ENCODE measurements at places on chromosomes 1 and 21.

- DNase-seq = no peak
These were observed 31.1 kb downstream of the GNAI3 start for GRCh38 chr1:109579491-109579890.

DNA sequence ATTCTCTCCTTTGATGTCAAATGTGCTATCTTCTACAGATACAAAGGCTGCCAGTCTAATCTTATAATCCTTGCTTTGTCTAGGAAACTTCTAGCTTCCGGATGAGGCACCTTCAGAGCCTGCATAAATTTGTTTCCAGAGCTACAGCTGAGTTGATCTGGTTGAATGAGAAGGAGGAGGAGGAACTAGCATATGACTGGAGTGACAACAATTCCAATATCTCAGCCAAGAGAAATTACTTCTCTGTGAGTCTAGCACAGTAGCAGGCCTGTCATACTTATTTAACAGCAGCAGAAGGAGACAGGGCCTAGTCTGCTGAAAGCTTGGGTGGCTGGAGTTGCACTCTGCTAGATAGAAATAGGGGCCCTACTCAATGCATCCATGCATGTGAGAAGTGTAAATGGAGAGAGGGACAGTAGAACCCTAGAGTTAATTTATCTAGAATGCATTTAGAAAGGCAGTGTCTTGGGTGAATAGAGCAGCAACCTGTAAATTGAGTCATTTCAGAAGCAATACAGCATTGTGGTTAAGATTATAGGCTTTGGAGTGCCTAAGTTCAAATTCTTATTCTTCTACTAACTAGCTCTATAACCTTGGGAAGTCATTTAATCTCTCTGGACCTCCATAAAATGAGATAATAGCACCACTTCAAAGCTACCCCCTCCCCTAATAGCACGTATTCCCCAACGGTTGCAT lies 89.0 kb downstream of the MACF1 start:
- DNase-seq = no peak

- DNase-seq = no peak
These were observed 167.1 kb upstream of the DAB1 start for GRCh38 chr1:57590978-57591377.

GRCh38 chr1:39391691-39392679 lies 99.5 kb upstream of the BMP8A start:
- no peak for DNase-seq

DNA sequence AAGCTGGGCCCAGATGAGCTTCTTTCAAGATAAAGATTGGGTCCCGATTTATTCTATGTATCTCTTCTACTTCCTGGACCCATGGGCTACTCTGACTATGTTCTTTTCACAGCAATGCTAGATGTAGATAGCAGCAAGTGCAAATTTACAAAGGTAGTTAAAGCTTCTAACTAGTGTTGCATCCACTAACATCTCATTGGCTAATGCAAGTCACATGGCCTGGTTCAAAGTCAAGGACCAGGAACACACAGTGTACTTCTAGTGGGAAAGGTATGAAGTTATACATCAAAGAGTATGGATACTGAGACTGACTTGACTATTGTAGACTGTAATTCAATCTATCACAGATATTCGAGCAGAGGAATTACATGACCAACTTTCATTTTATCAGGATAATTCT lies 588.8 kb downstream of the PLA2G4A start:
- DNase-seq = no peak

DNA sequence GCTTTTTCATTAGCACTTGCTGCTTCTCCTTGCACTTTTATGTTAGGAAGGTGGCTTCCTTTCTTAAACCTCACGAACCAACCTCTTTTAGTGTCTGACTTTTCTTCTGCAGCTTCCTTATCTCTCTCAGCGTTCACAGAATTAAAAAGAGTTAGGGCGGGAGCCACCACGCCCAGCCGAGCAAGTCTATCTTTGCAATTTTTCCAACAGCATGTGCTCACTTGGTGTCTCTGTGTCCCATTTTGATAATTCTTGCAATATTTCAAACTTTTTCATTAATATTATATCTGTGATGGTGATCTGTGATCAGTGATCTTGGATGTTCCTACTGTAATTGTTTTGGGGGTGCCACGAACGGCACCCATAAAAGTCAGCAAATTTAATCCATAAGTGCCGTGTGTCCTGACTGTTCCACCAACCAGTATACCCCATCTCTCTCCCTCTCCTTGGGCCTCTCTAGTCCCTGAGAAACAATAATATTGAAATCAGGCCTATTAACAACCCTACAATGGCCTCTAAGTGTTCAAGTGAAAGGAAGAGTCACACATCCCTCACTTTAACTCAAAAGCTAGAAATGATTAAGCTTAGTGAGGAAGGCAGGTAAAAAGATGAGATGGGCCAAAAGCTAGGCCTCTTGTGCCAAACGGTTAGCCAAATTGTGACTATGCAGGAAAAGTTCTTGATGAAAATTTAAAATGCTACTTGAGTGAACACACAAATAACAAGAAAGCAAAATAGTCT lies 15.9 kb upstream of the ITPKB start:
- DNase-seq = no peak

DNA sequence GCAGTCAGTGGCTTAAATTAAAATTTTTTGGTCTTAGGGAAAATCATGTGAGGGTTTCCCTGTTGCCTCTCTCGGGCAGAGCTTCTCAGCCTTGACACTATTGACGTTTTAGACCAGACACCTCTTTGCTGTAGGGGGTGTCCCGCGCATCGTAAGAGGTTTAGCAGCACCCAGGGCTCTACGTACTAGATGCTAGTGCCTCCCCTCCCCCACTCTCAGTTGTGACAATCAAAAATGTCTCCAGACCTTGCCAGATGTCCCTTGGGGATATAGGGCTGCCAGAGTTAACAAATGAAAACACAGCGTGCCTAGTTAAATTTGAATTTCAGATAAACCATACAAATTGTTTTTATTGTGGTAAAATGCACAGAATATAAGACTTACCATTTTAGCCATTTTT lies 293.3 kb downstream of the DISC1 start:
- no peak for DNase-seq

DNA sequence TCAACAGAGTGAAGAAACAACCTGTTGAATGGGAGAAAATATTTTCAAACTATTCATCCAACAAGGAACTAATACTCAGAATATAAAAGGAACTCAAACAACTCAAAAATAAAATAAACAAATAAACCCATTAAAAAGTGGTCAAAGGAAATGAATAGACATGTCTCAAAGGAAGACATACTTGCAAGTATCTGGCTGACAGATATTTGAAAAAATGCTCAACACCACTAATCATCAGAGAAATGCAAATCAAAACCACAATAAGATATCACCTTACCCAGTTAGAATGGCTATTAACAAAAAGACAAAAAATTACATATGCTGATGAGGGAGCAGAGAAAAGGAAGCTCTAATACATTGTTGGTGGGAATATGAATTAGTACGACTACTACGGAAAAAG lies 38.2 kb downstream of the TNFSF4 start:
- no peak for DNase-seq

DNA sequence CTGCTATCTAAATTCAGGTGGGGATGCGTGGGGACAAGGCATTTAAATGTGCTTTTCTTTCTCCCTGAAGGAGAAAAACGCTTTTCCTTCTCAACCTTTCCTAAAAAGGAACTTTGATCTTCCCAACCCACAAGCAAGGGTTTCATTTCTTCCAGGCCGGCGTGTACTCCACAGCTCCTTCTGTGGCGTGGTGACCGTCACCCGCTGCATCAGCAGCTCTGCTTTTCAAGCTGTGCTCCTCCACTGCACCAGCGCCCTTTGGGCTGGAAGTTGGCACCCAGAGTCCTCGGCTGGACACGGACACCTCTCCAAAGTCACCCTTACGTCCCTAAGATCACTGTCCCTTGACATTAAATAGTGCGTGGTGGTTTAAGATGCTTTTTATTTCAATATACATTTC lies 54.3 kb downstream of the PEX14 start:
- no peak for DNase-seq

GRCh38 chr21:42286416-42286815 lies 28.8 kb downstream of the TFF3 start:
- no peak for DNase-seq

DNA sequence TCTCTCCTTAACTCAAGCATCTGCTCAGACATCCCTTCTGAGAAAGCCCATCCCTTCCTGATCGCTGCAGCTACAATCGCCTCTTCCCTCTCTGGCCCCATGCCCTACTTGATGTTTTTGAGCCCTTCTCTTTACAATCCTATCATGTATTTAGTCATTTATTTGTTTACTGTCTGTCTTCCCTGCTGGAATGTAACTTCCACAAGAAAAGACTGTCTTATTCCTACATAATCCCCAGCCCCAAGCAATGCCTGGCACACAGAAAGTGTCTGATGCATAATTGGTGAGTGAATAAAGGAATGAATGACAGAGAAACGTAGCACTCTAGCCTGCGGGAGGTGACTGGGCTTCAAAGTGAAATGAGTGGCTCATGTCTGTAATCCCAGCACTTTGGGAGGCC lies 25.4 kb downstream of the ECE1 start:
- DNase-seq = no peak
